ENCODE measurements at places on chromosomes 7 and 10.
A peak's percentile ranks its signal among the peaks of the same experiment; 100 is the strongest.

DNA sequence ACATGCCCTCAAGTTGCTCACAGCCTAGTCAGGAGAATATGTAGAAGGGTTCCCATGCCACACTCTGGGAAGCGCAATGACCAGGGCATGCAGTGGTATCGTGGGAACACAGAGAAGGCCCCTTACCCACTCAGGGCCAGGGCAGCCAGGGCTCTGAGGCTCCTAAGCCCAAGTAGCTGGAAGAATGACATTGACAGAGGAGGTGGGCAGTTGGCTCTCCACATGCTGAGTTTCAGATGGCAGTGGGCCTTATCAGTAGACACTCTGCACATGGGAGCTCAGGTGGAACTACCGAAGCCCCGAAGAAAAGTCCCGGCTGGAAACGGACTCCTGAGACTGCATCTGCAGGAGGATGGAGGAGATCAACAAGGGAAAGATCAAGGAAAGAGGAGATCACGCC, 15.7 kb upstream of the SVOPL start:
- DNase-seq, result no peak

DNA sequence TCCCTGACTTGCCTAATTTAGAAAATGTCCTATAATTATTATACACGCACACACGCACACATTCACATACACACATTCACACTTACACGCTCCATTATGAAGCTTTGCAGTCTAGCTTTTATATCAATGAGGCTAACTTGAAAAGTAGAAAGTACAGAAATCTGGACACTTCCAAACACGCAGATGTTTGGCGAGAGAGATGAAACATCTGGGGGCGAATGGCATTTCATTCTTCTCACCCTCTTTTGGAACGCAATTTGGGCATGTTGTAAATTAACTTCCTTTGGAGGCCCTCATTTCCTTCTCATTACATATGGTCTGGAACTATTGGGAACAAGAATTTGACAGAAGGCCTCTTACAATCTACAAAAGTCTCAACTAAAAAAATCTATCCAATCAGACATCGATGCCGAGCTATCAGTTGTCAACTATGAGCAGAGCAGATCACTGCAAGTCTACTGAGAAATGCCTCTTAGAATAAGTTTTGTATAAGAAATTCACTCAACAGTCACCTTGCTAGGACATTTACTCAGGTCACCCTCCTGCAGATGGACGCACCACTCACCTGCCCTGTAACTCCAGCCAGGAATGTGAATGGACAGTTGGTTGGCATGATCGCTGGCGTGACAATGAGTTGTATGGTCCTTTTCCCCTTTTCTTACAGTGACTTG, 115.2 kb upstream of the ADAM12 start:
- no peak for DNase-seq

DNA sequence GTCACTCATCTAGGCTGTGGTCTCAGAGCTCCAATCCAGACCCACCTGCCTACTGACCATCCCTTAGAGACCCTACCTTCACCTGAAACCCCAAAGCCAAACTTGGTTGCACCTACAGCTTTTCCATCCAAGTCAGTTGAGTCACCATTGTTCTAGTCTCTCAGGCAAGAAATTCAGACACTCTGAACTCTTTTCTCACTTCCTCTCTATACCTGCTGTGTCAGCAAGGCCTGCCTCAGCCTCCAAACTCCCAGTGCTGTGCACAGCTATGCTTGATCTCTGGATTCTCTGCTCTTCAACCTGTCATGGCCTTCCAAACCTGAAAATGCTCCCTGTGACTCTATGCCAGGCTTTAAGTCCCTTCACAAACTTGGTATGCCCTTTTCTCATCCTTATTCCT, 47.4 kb upstream of the MTURN start:
- DNase-seq, result no peak

- DNase-seq, result no peak
Measured at GRCh38 chr7:7989133-7989532, 20.5 kb downstream of the GLCCI1 start.

GRCh38 chr7:29039821-29040578, 81.9 kb upstream of the TRIL start:
- DNase-seq, result peak; percentile 23

- DNase-seq, result no peak
Measured at GRCh38 chr7:119706608-119707007, 566.4 kb upstream of the KCND2 start.
